Heart left ventricle (tissue), 16 donors: ENCODE measurements at places on chromosomes 11 and 22. TPM values are rescaled to one million over a fixed set of nuclear protein-coding genes. Genes with fewer than 3 reads are reported as not detected.

Gene RNASEH2C
- total RNA-seq: 41.1 TPM

Gene CD44
- 26.2 TPM for total RNA-seq

Gene MUC6
- not detected for total RNA-seq

Gene CYP2D6
- 0.37 TPM for total RNA-seq

DNA sequence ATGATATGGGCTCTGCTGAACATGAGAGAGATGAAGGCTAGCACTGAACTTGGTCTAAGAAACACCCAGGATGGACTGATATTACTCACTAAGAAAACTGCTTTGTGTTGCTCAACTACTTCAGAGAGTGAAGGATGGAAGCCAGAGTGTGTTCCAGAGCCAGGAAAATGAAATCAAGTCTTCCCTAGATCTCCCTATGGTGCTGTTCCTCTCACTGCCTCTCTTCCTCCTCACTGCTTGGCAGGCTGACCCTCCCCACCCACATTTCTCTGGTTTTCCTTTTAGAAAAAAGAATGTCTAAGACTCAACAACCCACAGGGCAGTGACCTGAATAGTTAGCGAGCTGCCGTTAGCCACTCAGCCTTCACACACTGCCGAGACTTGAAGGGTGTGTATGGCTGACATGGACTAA, 65.6 kb downstream of the CCDC81 start:
- no peak overlapping the region for H3K4me3 ChIP-seq
- peak overlapping the region; percentile 61 for H3K27ac ChIP-seq
- peaks cover 14% of the 10 kb centered on the region for H3K4me1 ChIP-seq
- DNase-seq: peak; percentile 63

GRCh38 chr11:128695539-128696221, 1.8 kb downstream of the FLI1 start:
- H3K4me3 ChIP-seq: peak overlapping the region; percentile 79
- peaks cover 45% of the 10 kb centered on the region for H3K4me1 ChIP-seq
- H3K27ac ChIP-seq: peak overlapping the region; percentile 93
- peak; percentile 60 for DNase-seq
- no peaks in the 10 kb centered on the region for H3K36me3 ChIP-seq

DNA sequence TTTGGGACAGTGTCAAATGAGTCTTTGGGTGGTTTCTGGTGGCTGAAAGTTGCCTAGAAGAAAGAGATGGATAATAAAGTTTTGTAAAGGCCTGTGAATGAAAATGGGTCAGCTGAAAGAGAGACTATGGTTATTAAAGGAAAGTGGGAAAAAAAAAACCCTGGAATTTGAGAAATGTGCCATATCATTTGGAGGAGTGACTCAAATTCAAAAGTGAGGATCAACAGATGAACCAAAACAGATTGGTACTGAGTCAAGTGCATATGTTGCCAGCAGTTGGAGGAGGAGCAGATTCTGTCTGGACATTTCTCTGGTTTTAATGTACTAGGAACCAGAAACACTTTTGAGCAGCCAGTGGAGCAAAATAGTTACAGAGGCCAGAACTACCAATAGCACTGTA, 339.8 kb downstream of the KCNA4 start:
- H3K27ac ChIP-seq: no peak overlapping the region
- DNase-seq: no peak
- H3K4me3 ChIP-seq: no peak overlapping the region
- no peaks in the 10 kb centered on the region for H3K36me3 ChIP-seq
